Activated CD8-positive, alpha-beta T cell treated with anti-CD3 and anti-CD28 coated beads, Interleukin-2, amount 10 ng/mL, durations not matched to agents 7 days and 5 days (primary cell): ENCODE measurements at places on chromosomes 12 and 14.

GRCh38 chr12:57044889-57045288, 5.0 kb downstream of the MYO1A start:
- no peak for DNase-seq

GRCh38 chr12:81615026-81615588, 144.0 kb downstream of the PPFIA2 start:
- DNase-seq, result no peak

DNA sequence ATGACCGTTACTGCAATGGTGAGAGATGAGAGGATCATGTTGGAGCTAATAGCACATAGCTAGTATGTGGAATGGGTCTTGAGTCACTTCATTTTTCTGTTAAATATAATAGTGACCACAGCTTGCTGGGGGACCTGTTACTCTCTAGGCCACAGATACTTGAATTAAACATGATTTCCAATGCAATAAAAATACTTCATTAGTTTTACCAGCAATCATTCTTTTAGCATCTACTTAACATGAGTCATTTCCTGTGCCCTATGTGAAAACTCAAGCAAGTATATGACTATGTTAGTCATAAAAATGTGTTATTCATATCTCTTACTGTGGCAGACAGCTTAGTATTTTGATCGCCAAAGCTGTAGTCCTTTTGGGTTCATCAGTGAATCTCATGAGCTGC, 798.8 kb downstream of the SLC16A7 start:
- DNase-seq, result no peak

DNA sequence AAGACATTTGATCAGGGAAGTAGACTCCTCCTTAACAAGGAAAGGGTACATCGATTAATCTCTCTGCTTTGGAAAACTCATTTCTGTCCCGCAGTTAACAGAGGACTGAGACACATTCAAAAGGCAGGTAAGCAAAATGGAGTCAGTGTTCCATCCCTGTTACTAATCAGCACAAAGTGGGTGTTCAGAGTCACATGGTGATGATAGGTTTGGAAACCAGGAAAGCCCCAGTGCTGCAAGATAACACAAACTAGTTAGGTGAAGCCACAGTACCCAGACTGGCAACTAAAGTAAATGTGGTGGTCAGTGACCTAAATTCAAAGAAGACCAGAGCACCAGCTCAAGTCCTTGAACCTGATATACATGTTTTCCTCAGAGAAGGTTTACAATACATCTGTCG, 1.8 kb downstream of the OR4K17 start:
- DNase-seq, result no peak

DNA sequence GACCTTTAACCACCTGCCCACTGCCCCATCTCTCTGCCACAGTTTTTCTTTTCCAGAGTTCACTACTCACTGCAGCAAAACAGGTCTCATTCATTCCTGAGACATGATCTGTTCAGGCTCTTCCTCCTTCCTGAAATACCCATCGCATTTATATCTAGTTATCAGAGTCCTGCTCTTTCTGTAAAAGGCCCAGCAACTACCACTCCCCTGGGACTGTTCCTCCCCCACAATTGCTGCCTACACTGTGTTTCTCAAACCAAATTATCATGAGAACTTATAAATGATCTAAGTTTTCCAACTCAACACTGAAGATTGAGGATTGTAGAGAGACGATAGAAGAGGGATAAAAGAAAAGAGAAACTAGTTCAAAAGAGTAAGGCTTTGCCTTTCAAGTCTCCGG, 40.8 kb upstream of the EPS8 start:
- DNase-seq, result no peak

- no peak for DNase-seq
These were observed 15.4 kb upstream of the MIA2 start for GRCh38 chr14:39218171-39218769.

DNA sequence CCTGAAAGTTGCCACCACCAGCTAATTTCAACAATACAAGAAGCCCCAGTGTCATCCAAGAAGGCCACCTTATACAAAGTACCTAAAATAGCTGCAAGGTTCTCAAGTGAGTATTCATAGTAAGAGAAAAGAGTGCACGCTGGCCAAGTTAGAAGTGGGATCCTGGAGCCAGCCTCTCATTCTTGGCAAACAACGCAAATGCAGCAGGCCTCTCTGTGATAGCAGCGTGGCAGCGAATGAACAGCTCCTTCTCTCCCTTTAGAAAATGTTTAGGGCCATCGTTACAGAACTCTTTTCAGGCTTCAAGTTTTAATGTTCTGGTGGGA, 78.0 kb upstream of the IFNG-AS1 start:
- DNase-seq, result no peak

DNA sequence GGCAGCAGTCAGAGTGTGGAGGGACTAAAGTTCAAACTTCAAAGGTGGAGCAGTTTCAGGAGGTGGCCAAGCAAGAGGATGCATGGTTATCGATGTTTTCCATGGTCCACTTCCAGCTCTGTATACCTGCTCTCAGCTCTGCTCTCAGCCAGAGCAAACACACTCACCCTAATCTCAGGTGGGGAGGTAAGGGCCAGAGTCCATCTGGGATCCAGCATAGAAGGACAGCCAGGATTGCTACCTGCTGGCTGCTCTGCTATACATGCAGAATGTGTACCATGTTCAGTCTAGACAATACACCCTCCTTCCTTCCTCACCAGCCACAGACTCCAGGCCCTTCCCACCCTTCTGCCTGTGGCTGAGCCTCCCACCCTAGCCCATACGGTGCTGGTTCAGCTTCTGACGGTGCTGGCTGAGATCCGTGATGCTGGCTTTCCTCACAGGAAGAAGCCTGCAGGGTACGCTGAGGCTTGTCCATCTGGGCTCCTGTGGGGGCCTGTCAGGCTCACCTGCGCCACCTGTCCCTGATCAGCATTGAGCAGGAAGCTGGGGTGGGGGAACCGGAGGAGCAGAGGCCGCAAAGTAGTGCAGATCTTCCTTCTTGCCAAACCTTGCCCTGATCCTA, 2.4 kb downstream of the CBLN3 start:
- DNase-seq, result no peak

GRCh38 chr14:68020999-68021663, 201.6 kb downstream of the RAD51B start:
- DNase-seq, result no peak

GRCh38 chr14:56854325-56854724, 44.0 kb upstream of the OTX2 start:
- DNase-seq, result no peak

- DNase-seq, result no peak
These were observed 150.9 kb upstream of the IGF1 start for GRCh38 chr12:102631274-102631673.
